ENCODE measurements at places on chromosomes 6 and 20.

DNA sequence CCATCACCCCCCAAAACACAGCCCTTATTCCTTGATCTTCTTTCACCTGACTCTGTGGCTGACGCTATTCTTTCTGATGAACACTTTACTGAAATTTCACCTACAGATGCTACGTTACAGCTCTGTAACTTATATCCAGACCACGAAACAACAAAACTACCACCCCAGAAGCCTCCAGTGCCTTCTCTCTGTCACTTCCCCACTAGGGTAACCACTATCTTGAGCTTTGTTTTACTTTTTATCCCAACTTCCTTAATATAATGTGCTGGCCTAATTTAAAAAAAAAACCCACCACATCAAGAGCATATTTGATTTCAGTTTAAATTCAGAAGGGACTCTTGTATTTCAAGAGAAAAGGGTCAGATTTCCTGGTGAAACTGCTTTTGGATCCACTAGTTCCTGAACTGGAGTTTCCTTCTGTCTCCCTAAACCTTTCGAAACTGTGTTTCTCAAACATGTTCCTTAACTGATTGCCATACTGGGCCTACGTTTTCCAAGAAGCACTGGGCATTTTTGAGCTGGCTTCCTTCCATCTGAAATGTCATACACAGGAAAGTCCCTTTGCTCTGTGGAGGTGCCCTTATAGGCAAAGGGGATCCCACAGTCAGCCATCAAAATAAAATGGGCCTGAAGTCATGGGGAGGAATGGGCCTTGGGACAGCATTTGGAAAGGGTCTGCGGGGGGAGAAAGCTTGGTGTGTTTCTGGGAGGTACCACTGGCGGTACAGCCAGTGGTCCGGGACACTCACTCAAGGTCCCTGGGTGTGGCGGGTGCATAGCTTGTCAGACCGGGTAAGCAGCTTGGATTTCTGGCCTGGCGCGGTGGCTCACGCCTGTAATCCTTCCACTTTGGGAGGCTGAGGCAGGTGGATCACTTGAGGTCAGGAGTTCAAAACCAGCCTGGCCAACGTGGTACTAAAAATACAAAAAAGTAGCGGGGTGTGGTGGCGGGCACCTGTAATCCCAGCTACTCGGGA is 25.8 kb upstream of the RTF2 start:
- DNase-seq: no peak

DNA sequence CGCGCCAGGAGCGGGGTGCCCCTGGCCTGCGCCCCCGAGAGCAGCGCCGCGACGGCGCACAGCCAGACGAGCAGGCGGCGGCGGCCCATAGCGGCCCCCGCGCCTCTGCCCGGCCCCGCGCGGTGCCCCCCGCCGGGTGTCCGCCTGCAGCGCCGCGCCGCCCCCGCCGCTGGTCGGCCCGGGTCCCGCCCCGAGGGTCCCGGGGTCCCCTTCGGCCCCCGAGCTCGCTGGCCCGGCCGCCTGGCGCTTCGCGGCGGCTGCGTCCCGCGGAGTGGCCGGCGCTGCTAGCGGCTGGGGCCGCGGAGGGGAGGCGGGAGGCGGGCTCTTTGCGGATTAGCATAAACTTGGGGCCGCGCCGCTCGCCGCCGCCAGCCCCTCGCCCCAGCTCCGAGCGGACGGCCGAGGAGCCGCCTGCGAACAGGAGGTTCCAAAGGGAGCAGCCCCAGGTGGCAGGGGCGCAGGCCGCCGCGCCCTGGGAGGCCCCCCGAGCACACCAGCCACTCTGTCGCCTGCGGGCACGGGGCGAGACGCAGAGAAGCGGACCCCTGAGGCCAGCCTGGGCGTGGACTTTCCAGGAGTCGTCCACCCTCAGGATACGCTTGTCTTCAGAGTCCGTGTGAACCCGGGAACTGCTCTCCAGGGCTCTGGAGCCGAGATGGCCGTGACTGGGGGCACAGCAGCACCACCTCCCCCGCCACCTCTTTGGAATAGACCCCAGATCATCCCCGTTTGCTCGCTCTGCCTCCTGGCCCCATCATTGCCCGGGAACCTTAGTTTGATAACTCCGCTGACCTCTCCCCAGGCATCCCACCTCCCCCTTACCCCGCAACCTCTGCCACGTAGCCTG is at the start of gene EMILIN3:
EMILIN3 (minus strand) TSS at position 273 of the 847 bp plus-strand sequence; CDS start at position 89, 184 bp downstream.
- DNase-seq: no peak

DNA sequence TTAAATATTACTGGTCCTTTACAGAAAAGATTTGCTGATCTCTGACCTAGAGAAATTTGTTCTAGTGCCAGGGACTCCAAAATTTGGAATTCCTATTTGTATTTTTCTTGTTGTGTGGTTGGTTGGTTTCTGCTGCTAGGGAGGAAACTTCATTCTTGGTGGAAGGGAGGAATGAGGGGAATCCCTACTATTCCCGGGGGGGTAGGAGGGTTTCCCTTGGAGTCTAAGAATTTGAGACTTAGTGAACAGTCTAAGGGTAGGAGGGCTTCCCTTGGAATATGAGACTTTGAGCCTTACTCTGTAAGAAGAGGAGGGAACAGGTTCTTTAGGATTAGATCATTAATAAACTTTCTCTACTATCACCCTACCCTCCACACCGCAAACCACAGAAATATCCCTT is 67.1 kb upstream of the ADGRF1 start:
- DNase-seq: no peak

- DNase-seq: no peak
Measured at GRCh38 chr20:12577213-12577612, 431.6 kb upstream of the SPTLC3 start.

GRCh38 chr6:87082160-87082721 is 12.7 kb downstream of the CGA start:
- DNase-seq: no peak
